ENCODE measurements at places on chromosomes 2 and 18. TPM values are rescaled to one million over a fixed set of nuclear protein-coding genes. Genes with fewer than 3 reads are reported as not detected.
A peak's percentile ranks its signal among the peaks of the same experiment; 100 is the strongest.

- no peak for DNase-seq
These were observed 123.3 kb downstream of the UBE2E3 start for GRCh38 chr2:181103659-181104058.

DNA sequence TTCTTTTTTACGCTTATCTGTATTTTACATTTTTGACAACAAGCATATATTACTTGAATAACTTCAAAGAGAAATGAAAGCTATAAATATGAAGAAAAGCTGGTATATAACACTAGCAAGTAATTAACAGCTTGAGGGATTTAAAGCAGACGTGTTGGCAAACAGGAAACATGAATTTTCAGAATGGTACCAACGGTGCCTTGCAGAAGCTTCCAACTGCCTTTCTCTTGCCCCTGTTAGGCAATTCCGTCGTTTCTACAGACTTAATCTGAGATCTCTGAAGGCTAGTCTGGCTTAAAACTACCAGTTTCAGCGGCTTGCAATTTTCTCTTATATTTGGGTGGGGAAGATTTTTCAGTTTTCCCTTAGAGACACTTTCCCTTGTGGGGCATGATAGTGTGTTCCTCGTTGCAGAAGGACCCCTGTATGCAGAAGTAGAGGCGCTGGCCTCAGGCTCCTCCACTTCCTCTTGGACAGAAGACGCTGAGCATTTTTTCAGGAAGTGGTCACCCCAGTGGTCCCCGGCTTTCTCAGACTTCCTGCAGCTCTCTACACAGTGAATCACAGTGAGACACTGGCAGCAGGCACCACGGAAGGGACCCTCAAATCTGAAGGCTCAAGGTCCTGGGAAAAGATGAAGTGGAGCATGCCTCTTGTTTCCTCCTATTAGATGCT, 56.2 kb upstream of the SLC16A14 start:
- no peak for DNase-seq

The CIB4 gene
- polyA plus RNA-seq, result not detected

DNA sequence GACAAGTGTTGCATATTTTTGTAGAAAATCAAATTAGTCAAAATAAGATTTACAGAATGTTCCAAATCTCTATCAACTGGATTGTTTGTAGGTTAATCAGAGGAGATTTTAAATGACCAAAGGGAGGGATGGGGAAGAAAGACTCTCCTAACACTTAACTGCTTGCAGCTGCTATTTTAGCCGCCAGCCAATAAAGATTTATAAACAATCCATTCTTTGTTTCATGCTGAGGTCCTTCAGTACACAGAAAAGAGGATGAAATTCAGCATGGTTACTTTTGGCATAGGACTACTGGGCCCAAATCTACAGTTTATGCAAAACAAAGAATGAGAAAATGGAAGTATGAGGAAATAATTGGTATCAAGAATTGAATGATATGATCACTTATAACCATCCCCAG, 86.4 kb upstream of the FN1 start:
- no peak for DNase-seq

GRCh38 chr2:239846789-239847676, 178.1 kb downstream of the NDUFA10 start:
- DNase-seq, result no peak

The EPC2 gene
- 2.7 TPM for polyA plus RNA-seq

GRCh38 chr2:36170805-36171204, 184.8 kb upstream of the CRIM1 start:
- DNase-seq, result no peak

- DNase-seq, result peak; percentile 57
These were observed 15.0 kb downstream of the KCNJ13 start for GRCh38 chr2:232761301-232761907.

GRCh38 chr2:43119303-43119702, 107.1 kb downstream of the ZFP36L2 start:
- DNase-seq, result no peak

Data from hepatocyte (in vitro differentiated cells).